ENCODE measurements at places on chromosomes 2 and 18.

DNA sequence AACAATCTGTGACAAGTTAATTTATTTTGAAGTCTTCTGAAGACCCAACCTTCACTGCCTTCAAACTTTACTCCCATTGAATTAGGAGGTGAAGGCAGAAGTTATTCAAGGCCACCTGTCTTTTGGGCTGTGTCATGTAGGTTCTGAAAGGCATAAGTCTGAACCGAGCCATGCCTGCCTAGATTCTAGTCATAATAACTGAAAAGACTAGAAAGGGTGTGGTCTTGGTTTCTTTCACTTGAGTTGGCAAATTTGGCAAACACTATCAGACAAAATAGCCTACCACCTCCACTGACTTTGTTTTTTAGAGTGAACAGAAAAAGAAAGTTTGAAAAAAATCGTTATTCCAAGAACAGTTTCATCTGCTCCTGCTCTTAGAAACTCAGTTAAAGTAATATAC lies 38.4 kb downstream of the PPM1B start:
- no peak for DNase-seq

DNA sequence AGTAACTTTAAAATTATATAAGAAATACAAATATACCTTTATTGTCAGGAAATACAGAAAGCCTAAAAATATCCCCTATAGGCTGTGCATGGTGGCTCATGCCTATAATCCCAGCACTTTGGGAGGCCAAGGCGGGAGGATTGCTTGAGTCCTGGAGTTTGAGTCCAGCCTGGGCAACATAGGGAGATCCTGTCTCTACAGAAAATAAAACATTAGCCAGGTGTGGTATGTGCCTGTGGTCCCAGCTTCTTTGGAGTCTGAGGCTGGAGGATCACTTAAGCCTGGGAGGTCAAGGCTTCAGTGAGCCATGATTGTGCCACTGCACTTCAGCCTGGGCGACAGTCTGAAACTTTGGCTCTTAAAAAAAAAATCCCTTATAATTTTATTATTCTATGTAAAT lies 29.1 kb downstream of the GLS start:
- no peak for DNase-seq

GRCh38 chr2:191171708-191172355 lies 21.0 kb upstream of the STAT4 start:
- DNase-seq, result no peak

DNA sequence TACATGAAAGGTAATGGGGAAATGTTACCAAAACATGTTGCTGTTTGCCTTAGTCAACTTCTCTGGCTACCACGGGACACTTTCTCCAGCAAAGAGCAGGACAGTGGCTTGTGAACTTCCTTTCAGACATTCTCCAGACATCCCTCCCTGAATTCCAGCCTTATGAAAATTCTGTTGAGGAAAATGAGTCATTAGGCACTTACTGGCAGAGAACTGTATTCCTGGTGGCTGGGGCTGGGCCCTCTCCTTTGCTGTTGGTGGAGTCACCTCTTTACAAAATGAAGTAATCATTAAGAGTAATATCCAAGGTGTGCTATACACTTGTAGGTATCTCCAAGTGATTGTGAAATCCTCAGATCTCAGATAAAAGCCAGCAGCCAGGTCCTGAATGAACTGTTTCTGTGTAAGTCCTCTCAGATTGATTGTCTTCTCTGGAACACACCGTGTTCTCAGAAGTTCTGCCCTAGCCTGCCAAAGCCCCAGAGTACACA lies 1.3 kb upstream of the FAP start:
- no peak for DNase-seq

DNA sequence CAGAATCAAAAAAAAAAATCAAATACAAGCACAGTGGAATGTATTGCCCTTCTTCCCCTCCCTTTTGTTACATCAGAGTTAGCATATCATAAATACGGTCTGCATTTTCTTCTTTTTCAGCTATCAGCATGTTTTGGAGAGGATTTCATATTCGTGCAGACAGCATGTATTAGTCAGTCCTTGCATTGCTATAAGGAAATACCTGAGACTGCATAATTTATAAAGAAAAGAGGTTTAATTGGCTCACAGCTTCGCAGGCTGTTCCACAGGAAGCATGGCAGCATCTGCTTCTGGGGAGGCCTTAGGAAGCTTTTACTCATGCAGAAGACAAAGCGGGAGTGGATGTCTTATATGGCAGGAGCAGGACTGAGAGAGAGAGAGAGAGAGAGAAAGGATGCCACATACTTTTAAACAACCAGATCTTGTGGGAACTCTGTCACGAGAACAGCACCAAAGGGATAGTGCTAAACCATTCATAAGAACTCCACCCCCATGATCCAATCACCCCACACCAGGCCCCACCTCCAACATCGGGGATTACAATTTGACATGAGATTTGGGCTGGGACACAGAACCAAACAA lies 8.9 kb downstream of the IL1B start:
- DNase-seq, result no peak

DNA sequence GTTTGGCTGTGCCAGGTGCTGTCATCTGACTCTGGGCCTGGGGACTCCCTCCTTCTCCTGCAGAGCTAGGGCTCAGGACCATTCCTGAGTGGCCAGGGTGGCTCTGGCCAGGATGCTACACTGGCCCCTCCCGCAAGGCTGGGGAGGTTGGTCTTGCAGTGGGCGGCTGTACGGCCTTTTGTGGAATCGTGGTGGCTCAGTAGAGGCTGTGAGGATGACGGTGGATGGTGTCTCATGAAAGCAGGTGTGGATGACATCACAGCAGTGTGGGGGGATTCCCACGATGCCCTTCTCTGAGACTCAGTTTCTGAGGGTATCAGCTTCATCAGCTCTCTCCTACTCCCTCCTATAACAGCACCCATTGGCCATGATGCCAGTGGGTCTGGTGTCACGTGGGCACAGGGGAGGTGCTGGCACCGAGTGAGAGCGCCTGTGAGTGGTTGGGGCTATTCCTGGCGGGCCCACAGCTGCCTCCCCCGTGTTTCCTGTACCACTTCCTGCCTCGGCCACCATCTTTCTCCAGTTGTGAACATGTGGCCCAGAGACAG lies 144.2 kb upstream of the HDAC4 start:
- DNase-seq, result no peak

GRCh38 chr18:10511236-10511635 lies 14.6 kb upstream of the NAPG start:
- no peak for DNase-seq

DNA sequence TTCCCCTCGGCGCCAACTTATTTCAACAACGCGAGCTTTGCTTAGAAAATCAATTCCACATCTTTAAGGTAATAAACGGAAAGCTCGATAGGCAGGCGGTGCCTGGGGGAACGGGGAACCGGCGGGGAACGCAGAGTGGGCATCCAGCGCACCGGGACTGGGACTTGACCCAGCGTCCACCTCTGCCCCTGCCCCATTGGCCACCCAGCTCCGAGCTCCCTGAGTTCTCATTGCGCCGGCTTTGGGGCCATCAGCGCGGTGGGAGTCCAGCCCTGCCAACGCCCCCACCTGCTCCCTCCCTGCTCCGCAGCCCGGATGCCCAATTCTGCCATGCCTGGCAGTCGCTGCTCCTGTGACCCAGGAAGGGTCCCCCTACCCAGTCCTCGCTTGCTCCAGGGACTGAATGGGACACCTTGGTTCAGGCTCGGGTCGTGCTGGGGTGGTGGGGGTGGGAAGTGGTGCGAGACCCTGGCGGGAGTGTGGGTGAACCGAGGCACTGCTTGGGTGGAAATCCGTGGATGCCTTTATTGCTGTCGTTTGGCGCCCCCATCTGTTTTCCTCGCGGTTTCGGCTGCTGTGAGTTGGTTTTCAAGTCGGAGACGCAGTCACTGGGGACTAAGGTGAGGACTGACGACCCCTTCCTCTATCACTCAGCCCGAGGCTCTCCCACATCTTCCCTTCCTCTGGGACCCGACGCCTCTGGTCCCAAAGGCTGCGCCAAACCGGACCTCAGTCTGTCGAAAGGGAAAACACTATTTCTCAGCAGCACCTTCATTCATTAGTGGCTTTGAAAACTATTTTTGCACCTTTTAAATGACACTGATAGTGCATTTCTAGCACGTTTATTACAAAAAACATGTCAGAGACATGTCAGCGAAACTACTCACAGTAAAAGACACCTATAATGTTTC lies 2.4 kb upstream of the EVX2 start:
- DNase-seq, result peak; percentile 62

DNA sequence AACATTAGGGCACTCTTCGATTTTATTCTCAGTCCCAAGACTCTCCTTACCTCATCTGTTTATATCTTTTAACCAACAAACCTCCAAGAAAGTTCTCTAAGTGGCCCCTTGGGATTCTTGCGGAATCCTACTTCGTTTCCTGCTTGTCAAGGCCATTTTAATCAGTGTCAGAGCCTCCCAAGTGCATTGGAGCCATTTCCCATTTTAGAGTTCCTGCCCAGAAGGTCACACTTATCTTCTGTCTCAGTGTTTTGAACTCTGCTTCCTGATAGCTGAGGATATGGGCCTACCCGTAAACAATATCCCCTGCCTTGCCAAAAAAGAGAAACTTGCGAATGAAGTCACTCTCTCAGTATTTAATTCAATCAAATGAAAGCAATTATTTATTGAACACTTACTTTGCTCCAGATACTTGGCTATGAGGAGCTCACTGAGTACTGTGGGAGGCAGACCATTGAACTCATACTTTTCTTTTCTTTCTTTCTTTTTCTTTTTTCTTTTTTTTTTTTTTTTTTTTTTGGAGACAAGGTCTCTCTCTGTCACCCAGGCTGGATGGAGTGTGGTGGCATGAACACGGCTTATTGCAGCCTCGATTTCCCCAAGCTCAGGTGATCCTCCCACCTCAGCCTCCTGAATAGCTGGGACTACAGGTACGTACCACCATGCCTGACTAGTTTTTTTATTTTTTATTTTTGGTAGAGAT lies 5.7 kb upstream of the NOSTRIN start:
- no peak for DNase-seq

- no peak for DNase-seq
Measured at GRCh38 chr2:68236876-68237275, 15.5 kb downstream of the PPP3R1 start.

DNA sequence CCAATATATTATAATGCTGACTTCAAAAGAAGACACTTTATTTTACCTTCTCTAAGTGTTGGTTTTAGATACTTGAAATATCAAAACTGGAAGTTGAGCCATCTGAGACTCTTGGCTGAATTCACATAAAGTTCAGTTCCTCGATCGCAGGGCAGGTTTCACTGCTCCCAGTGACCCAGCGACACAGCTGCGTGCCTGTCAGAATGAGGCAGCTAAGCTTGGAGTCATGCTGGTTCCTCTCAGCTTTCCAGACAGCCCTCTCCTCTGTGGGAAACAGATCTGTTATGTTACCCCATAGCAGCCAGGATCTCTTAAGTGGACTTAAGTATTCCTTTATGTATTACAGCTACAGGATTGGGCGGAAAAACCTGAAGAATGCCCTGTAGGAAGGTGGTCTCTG lies 142.8 kb upstream of the ALPP start:
- no peak for DNase-seq
